ENCODE measurements at places on chromosomes 12 and 14.

DNA sequence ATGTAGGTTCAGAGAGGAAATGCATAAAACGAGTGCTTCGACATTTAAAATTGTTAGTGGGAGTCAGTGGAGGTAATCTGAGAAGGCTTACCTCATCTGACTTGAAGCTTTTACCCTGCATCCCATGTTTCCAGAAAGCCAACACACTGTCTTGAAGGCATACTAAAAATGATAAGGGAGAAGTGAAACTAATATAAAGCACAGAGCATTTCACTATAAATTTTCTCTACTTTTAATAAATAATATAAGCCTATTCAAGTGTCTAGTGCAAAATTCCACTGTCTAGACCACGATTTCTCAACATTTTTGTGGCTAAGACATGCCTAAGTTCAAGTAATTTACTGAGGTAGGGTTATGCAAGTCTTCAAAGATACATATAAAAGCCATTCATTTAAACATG is 29.1 kb upstream of the CDKL1 start:
- no peak for DNase-seq

GRCh38 chr14:74402401-74403251 is 23.4 kb downstream of the SYNDIG1L start:
- DNase-seq = no peak

- no peak for DNase-seq
Measured at GRCh38 chr14:22271838-22272799, 316.9 kb downstream of the DAD1 start.

- DNase-seq = peak; percentile 86
Measured at GRCh38 chr12:26158078-26158764, 33.4 kb upstream of the BHLHE41 start.

DNA sequence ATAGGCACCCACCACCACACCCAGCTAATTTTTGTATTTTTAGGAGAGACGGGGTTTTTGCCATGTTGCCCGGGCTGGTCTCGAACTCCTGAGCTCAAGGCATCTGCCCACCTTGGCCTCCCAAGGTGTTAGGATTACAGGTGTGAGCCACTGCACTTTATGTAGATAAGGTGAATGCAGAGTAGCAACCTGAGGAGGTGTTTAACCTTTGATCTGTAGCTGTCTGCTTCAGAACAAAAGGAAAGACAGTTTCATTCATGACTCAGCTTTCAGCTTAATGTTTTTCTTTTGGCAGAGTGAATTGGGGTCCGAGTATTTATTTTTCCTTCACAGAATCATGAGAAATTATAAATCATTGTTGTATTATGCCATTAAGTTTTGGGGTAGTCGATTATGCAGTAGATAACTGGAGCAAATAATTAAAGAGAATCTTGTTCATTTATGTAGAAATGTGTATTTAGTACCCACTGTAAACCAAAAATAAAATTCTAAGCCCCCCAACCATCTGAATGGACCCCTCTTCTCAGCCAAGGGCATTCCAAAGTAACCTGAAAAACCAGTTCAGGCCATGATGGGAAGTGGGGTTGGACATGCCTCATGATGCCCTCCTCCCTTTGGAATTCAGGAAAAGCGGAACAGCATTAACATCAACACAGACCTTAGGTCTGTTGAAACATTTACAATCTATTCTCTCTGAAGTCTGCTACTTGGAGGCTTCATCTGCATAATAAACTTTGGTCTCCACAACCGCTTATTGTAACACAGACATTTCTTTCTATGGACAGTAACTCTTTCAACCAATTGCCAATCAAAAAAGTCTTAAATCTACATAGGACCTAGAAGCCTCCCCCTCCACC is 10.7 kb upstream of the STX2 start:
- DNase-seq = peak; percentile 38

GRCh38 chr14:65260786-65261185 is 151.7 kb upstream of the FUT8 start:
- DNase-seq = no peak

- DNase-seq = no peak
Measured at GRCh38 chr12:101647711-101648110, 49.7 kb upstream of the CHPT1 start.

GRCh38 chr14:53004976-53005375 is 54.1 kb upstream of the FERMT2 start:
- no peak for DNase-seq

DNA sequence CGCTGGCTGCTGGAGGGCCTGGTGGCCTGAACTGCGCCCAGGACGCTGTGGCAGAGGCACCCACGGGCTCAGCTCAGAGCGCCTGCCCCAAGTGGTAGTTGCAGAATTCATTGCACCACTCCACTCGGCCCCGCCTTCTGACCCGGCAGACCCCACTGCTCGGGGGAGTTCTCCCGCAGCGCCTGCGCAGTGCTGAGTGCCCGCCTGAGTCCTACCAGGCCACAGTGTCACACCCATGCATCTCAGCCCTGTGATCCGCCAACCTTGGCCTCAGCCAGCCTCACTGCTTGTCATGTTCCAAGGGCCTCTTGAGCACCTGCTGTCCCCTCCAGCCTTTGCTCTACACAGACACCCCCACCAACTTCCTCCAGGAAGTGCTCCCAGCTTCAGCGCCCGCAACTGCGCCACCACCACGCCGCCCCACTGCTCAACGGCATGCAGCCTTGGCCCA is 12.2 kb downstream of the DEGS2 start:
- DNase-seq = no peak

DNA sequence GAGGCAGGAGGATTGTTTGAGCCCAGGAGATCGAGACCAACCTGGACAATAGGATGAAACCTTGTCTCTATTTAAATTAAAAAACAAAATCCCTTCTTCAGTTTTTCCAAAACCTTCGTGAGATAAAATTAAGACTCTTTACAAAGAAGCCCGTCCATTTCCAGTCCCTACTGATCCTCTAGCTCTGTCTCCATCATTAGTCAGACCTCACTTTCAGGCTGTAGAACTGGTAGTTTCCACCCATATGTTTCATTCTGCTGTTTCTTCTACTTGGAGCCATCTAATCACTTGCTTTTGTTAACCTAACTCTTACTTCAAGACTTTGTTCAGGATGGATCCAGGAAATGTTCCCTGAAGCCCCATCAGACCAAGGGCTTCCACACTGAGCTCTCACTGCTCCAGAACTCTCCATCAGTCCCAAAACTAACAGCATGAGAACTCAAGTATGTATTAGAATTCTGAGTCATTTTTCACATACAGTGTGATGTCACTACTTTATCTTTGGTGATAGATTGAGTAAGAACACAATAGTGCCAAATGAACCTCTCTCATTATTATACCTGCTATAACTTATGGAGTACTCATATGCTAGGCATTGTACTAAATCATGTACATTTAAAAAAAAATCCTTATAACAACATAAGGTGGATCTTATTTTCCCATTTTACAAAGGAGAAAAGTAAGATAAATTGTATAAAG is 90.8 kb downstream of the PRICKLE1 start:
- DNase-seq = no peak

DNA sequence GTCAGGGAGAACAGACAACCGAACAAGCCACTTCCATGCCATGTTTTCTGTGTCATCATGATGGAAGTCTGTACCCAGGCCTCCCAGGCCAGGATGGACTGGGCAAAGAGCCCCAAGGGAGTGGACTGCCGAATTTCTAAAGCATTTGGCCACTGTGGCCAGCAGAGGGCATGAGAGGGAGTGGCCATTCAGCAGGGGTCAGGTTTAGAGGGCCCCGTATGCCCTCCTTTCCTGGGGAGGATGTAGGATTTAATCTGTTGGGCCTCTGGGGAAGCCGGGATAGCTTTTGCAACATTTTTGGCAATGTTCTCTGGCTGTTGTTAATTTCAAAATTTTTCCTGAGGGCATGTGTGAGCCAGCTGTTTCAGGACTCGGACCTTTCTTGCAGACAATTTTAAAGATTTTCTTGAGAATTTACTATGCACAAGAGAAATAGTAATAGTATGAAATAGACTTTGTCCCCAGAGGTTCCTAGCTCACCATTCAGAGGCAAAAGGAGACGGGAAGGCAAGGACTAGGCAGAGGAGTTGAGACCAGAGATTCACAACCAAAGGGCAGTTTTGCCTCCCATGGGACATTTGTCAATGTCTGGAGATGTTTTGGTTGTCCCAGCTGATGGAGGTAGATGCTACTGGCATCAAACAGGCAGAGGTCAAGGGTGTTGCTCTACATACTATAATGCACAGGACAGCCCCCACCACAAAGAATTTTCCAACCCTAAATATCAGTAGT is 18.0 kb downstream of the ACACB start:
- DNase-seq = peak; percentile 3

- DNase-seq = peak; percentile 14
Measured at GRCh38 chr14:100810861-100811461, 15.0 kb upstream of the MEG3 start.

DNA sequence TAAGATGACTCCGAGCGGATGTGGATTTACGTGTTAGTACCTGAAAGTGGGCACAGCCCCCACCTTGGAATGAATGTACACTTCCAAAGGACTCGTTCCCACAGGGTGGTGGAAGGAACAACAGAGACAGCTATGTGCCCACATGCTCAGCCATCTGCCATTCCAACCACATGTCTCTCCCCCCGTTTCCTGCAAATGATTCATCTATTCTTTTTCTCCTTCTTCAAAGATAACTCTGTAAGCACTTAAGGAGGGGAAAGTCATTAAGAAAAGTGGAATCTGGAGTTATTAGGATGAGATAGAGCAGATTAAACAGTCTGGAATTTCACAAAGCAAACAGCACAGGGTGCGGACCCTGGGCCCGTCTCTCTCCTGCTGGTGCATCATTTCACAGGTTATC is 18.5 kb upstream of the DUSP6 start:
- DNase-seq = peak; percentile 99

DNA sequence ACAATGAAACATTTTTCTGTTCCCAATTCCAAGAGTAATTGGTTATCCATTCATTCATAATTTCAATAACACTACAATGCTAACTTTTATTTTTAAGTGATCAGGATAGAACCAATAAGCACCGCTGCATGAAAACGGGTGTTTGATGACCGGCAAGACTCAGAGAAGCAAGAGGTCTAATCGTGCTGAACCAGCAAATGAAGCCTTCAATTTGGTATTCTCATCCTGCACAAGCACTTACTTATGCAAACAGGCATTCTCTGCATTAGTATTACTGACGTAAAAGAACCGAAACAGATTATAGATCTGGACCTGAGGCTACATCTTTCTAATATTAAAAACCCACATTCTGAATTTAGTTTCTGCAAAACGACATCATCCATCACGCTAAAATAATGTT is 67.7 kb downstream of the RBM19 start:
- DNase-seq = no peak

DNA sequence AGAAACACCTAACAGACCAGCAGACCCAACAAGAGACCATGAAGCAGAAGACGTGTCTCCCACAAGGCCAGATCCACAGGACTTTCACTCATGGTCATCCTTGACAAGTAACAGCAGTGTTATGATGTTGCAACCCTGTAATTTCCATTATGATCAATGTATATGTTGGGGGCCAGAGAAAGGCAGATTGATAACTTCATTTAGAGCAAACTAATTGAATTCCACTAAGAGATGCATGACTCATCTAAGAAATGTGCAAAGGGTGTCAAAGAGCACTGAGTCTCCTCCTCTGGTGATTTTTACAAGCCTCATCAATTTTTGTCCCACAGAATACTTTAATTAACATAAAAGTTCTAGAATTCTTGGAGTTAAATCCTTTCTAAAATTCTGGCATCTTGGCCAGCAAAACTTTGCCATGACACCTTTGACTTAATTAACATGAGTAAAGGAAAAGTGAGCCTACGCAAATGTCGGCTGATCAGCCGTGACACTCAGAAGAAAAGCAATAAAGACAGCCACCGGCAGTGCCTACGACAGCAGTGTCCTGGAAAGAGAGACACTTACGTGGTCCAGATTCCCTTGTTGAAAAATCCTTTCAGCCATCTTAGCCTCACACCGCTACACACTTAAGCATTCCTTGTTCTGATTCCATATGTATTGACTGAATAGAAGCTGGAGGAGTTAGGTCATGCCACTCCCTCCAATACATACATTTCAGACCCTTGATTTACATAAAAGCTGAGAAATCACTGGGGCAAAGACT is 370.2 kb upstream of the CCDC196 start:
- no peak for DNase-seq

GRCh38 chr12:130521375-130522124 is 183.9 kb downstream of the PIWIL1 start:
- no peak for DNase-seq

DNA sequence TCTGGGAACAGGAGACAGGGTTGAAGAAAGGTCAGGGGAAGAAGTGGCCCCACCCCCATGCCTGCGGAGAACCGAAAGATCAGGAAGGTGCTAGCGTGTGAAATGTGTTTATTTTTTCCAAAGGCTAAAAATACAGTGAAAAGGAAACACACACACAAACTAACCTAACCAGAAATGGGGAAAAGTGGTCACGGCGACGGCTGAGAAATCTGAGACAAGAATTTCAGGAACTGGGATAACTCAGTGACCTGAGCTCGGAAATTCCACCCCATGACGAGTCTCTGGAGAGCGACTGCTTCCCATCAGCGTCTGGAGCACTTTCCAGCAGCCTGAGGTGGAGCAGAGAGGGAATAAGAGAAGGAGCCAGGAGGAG is 16.6 kb upstream of the RND1 start:
- peak; percentile 68 for DNase-seq

- no peak for DNase-seq
Measured at GRCh38 chr12:10747730-10748129, 24.6 kb upstream of the YBX3 start.

- no peak for DNase-seq
Measured at GRCh38 chr12:90485560-90485959, 469.4 kb downstream of the CCER1 start.

DNA sequence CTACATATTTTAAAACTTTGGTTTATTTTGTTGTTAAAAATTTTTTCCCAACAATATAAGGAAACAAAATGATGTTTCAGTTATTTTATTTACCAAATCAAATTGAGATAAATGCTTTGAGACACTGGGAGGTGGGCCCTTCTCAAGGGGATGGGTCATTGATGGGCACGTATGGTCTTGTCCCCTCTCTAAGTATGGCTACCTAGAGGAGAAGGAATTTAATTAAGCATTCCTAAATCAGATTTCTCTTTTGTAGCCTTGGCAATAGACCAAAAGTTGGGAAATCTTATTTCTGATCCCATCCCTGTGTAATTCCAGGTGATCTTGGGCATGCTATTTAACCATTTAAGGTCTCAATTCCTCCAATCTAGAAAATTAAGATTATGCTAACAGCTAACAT is 79.0 kb downstream of the SCN8A start:
- DNase-seq = peak; percentile 31

- DNase-seq = no peak
Measured at GRCh38 chr12:28292699-28293098, 102.4 kb downstream of the CCDC91 start.

GRCh38 chr14:32201193-32201815 is 541 bp upstream of the RNU6-7 start:
- peak; percentile 68 for DNase-seq

DNA sequence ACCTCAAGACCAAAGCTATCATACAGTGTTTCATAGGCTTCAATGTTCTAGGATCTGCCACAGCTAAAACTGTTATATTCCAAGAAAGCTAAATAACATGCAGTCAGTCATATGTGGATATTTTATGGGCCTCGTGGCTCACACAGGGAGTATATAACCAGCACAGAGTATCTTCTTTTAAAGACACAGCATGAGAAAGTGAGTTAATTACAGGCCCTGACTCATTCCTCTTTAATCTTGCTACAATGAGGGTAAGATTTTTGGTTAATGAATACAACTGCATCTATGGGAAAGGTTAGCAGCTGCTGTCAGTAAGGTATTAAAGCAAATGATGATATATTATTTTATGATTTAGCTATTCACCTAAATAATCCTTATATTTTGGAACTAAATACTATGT is 111.0 kb downstream of the TRAFD1 start:
- no peak for DNase-seq

GRCh38 chr12:13179211-13180074 is 17.1 kb upstream of the EMP1 start:
- DNase-seq = peak; percentile 87

Data from epithelial cell of esophagus (primary cell).